ENCODE measurements at places on chromosomes 7 and 10.

DNA sequence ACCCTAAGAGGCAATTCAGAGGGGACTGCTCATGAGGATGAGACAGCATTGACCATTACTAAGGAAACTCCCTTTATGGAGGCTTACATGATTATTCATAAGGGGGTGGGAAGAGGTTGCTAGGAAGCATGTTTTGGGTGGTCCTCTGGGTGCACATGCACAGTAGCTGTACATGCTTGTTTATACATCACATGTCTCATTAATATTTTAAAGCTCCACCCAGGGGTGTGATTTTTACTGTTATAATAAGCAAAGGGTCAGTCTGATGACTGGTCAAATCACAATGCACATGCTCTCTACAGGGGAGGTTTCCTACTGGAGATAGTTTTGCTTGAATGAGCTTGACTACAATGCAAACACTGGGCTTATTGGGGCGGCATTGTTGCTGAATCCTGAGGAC, 23.8 kb upstream of the PPP1R9A start:
- DNase-seq = no peak

DNA sequence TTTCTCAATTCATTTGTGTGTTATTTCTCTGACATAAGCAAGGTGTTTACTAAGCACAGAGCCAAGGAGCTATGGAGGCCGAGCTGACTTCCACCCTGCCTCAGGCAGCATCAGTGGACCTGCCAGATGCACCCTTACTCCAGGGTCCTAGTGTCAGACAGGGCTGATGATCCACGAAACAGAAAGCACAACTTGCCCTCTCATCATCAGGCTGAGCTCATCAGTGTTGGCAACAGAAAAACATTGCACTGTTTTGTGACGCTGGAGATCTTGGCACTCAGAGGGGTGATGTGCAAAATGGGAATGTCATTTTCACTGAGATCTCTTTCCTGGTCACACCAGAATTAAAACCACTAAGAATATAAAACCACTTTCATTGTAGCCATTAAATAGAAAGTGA, 201.8 kb downstream of the GLI3 start:
- DNase-seq = peak; percentile 23

DNA sequence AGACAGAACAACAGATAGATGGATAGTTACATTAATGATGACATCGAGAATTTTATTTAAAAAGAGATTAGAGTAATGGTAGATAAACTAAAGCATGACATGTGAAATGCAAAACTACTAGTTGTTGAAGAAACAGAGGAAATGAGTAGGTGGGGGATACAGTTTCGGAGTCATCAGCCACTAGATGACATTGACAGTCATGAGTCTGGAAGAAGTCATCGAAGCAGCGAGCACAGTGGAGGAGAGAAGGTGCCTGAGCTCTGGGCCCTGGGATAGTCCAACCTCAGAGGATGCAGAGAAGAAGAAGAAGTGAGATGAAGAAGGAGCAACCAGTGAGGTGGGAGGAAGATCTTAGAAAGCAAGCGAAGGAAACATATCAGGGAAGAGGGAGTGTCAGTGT, 20.2 kb upstream of the SEC61A2 start:
- DNase-seq = no peak

- no peak for DNase-seq
Measured at GRCh38 chr7:82897500-82897899, 265.2 kb downstream of the PCLO start.

DNA sequence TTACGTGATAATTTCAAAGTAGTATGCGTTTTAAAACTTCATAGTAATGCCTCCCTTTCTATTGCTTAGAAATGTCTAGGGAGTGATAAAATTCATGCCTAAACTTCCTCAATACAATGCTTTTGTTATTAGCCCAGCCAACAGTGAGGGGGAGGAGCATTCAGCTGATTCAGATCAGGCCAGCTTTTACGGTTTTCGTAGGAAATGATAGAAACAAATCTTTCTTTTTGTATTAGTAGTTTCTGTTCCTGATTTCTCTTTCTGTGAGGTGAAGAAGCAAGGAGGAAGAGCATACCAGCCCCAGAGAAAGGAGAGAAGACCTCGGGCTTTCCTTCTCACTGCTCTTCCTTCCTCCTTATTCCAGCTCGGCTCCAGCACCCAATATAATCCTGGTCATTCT, 35.2 kb upstream of the ITPRID1 start:
- DNase-seq = no peak

DNA sequence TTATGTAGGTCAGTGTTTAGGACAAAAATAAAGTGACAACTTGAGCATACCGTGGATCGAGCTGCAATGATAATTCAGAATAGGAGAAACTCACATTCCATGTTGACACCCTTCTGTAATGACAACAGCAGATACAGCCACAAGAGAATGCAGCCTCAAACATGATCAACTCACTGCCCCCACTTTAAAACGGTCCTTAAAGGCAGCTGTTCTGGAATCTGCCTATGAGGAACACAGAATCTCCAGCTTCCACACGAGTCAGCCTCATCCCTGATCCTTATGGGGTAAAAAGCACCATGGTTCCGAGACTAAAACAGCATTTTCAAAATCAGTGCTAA, 32.5 kb upstream of the DAGLB start:
- no peak for DNase-seq

DNA sequence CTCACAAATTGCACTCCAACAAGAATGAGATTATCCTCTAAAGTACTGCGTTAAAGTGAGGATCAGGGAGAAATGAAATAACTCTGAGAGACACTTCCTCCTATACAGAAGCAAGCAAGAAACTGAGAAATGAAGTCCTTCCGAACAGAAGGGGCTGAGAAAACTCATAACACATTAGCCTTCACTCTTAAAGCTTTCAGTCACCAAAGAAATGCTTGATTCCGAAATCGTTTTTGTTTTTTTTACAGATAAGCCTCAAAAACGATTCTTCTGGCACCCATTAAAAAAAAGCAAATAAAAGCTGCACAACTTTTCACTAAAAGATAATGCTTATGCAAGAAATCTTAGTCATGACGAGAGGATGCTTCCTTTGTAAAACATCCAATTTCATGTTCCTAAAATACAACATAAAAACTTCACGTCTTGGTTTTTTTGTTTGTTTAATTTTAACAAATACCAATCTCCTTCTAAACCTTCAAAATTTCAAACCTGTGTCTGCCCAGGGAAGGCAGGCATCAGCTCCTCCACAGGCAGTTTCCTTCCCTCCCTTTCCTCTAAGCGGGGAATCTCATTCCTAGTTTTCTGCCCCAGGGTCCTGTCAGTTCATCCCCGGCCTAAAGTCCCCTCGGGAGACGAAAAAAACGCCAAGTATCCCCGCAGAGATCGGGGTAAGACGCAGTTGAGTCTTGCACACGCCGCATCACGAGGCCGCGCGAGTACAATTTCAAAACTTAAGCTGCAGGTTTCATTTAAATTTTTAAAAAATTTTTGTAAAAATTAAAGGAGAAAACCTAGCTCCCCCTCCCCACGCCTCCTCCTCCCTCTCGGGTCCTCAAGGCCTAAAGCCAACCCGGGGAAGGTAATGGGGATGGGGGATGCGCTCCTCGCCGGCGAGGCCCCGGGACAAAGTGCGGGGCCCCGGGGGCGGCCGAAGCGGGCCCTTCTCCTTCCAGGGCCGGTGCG, 1.1 kb downstream of the BAZ1B start:
- peak; percentile 4 for DNase-seq

DNA sequence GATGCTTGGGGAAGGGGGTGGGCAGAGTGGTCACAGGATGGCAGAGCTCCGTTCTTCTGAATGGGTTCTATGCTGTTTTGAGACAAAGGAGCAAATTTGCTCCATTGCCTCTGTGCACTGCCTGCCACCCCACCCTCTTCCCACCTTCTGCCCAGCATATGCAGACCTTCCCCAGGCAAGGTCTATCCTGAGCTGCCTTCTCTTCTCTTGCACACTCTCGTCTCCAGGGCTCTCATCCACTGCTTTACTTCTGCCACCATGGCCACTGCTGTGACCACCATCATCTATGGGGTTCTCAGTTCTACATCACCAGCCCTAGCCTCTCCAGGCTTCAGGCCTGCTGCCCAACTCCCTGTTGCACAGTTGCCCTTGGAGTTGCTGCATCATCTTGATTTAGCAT, 230.4 kb downstream of the TMEM178B start:
- no peak for DNase-seq

DNA sequence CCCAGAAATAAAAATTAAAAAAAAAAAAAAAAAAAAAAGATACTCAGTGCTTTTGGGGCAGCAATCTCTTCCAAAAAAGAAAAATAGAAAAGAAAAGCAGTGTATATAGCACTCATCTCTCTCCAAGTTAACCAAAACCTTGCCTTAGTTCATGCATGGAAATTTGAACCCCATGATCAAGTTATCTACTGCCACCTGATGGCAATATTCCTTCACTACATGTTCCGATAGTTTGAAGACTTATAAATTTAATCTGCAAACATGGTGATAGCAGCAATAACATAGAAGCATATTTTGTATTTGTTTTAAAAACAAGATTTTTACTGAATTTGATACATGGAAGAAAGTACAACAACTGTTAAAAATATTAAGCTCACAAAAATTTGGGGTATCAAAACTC, 48.6 kb upstream of the SLIT1 start:
- DNase-seq = no peak

GRCh38 chr7:42932811-42933591, 825 bp downstream of the MRPL32 start:
- no peak for DNase-seq

DNA sequence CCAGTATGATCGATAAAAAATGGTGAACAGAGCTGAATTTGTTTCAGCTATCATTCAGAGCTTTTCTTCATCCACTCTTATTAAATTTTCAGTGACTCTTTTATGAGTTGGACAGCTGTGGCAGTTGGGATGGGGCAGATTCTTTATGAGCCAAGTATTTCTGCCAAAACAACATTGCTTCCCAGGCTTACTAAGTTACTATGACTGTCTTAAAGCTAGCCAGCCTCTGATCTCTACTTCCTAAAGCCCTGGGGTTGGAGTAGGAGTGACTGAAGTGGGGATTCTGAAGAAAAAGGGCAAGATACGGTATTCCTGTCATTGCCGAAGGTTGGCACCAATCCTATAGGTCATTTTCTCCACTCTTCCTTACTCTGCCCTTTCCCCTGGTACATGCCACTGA, 12.7 kb downstream of the RPP30 start:
- DNase-seq = peak; percentile 45

DNA sequence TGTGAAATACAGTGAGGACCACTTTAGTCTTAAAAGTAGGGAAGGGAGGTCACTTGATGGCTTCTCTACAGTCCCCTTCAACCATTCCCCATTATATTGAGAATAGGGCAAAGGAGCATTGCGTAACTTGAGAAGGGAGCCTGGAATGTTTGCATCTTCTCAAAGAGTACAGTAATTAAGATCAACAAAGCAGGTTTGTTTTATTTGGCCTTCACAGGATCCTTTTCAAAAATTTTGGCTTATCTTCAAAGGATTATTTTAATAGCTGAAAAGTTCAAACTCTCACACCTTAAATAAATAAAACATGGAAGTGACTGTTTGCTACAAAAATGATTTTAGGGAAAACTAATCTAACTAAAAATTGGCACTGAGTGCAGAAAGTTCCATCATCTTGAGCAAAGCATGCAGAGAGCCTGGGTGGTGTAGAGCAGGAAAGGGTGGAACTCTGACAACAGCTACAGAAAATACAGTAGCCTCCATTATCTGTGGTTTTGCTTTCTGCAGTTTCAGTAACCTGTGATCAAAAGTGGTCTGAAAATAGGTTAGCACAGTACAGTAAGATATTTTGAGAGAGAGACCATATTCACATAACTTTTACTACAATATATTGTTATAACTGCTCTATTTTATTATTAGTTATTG, 214.0 kb downstream of the MDFIC start:
- no peak for DNase-seq

- DNase-seq = no peak
Measured at GRCh38 chr10:131573256-131573655, 261.7 kb upstream of the TCERG1L start.

DNA sequence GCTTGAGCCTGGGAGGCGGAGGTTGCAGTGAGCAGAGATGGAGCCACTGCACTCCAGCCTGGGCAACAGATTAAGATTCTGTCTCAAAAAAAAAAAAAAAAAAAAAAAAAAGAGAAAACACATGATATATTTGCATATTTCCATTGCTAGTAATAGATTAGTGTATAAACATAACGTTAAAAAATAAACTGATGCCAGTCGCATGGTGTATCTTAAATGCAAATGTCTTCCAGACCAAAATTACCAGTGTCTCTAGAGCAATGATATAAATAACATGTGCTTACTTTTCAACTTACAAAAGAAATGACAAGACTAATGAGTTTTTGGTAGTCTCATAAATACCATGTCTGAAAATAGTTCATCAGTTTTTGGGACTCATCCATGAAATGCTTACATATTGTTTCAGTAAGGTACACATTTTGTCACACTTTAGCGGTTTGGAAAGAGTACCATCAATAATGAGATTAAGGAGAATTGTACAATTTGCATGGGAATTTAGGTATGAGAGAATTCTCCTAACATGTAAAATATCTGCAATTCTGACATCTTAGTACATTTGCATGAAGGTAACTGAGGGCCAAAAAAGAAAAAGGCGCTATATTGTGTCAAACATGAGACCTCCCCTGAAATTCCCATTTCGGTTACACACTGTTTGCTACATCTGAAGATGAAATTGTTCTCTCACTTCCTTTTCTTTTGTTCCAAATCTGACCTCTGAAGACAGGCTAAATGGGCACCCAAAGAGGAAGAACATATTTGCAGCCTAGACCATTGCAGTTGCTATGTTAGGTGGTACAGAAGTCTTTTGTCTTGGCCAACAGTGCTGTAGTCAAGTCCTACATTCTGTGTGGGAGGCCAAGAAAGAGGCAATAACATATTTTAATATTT, 51.5 kb upstream of the PIP4K2A start:
- no peak for DNase-seq

GRCh38 chr7:40535678-40536077, 400.9 kb downstream of the SUGCT start:
- no peak for DNase-seq

GRCh38 chr7:86968618-86969017, 90.8 kb downstream of the ELAPOR2 start:
- no peak for DNase-seq

- no peak for DNase-seq
Measured at GRCh38 chr10:129754211-129755050, 209.6 kb downstream of the EBF3 start.

- no peak for DNase-seq
Measured at GRCh38 chr7:45149606-45150005, 8.0 kb upstream of the RAMP3 start.

DNA sequence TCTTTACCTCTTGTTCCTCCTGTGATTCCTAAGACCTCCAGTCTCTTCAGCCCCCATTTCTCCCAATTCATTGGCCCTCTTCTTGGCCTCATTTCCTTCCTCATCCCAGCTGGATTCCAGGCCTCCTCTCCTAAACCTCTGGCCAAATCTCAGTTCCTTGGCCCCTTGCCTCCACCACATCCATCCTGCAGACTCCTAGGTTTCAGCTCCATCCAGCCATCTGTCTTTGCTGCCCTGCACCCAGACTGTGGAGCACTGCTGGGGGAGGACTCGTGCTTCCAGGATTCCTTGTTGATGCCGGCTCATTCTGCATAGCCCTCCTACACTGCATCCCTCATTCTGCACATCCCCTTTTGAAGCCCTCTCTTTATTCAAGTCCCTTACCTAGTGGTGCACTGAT, 6.7 kb downstream of the PLAC9 start:
- no peak for DNase-seq
